GM12865 (cell line): ENCODE measurements at places on chromosomes 1 and 21.

DNA sequence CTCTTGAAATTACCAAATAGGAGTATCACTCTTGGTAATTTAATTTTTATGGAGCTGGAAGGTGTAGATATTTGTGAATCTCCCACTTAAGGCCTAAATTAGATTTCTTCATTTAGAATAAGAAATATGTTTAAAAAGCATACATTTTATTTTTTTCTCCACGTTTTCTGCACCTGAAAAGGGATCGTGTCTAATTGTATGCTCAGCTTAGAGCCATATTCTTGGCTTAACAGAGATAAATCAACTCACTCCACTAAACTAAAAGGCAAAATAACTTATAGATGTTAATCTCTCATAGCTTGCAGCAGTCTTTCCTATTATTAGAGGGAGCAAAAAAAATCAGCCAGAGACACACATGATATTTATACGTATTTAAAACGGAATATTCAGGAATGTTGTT, 336.8 kb upstream of the SGIP1 start:
- no peak for DNase-seq

GRCh38 chr1:200302921-200303290, 106.9 kb downstream of the ZNF281 start:
- no peak for DNase-seq

DNA sequence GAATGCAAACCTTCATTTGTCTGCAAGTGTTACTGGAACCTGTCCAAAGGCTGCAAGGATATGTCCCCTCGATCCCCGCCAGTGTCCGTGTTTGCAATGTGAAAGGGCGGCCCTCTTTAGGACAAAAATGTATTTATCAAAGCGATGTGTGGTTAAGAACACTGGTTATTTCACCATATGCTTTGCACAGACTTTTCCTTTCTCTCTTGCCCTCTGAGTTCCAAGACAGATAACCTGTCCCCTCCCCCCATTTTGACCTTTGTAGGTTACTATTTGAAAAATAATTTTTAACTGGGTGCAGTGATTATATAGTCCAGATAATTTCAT, 1.8 kb downstream of the CHRM3 start:
- no peak for DNase-seq

DNA sequence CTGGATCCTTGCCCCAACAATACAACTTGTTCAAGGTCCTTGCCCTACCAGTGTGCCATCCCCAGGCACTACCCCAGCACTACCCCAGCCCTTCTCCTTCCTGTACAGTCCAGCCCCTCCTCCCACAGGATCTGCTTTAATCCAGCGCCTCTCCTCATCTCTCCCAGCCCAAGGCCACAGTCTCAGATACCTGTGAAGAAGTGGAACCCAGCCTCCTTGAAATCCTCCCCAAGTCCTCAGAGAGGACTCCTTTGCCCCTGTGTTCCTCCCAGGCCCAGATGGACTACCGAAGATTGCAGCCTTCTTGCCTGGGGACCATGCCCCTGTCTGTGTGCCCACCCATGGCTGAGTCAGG, 6.5 kb upstream of the CDC20 start:
- DNase-seq = no peak

DNA sequence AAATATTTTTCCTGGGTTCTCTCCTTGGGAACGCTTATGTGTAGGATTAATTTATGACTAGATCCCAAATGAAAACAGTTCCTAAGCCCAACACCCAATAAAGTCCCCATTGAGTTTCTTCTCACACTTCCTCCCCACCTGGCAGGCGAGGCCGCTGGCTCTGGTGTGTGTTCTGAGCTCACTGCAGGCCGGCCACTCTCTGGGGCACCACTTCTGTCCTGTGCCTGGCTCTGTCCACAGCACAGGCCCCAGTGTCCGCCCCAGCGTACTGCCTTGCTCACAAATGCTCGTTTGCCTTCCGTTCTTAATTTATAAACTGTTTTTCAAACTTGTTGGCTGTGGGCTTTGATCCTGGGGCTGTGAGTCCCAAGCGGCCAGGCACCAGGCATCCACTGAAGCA, 90.6 kb downstream of the TLR5 start:
- DNase-seq = no peak
